ENCODE measurements at places on chromosomes 5 and 9. TPM values are rescaled to one million over a fixed set of nuclear protein-coding genes. Genes with fewer than 3 reads are reported as not detected.

- ATAC-seq, result no peak
These were observed 848.2 kb upstream of the DMAC1 start for GRCh38 chr9:8647824-8648223.

- peak; percentile 68 for ATAC-seq
These were observed 603 bp downstream of the TMEM268 start for GRCh38 chr9:114611516-114612271.

The PCDHB10 gene
- 0.80 TPM for total RNA-seq

- peak; percentile 69 for ATAC-seq
These were observed 88.3 kb downstream of the SLC38A9 start for GRCh38 chr5:55623789-55624188.

The SPATA31D4 gene
- total RNA-seq, result not detected

GRCh38 chr9:113741886-113742854 is 133.9 kb upstream of the ZNF618 start:
- no peak for ATAC-seq

DNA sequence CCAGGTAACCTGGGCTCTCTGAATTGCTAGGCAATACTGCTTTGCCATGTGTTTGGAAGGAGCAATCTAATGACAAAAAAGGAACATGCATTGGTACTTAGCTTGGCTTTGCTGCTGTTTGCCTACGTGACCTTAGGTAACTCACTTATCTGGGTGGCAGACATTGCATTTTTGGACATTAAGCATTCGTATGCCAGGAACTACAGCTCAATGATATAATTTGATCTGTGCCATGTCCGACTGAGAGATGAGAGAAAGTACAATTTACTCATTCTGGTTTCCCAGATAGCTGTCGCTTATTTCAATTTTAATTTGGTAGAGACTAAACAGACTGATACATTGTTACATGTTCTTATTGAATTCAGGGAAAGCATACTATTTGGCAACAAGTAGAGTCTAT is 63.2 kb upstream of the FRRS1L start:
- ATAC-seq, result no peak
